Panc1 (cell line): ENCODE measurements at places on chromosomes 1 and 21. TPM values are rescaled to one million over a fixed set of nuclear protein-coding genes. Genes with fewer than 3 reads are reported as not detected.

GRCh38 chr1:158417586-158417985 lies 8.5 kb downstream of the OR10K2 start:
- no peaks in the 10 kb centered on the region; the same call in 1 of the 2 replicates for H3K27me3 ChIP-seq
- no peak for DNase-seq
- H3K4me1 ChIP-seq = no peaks in the 10 kb centered on the region
- H3K36me3 ChIP-seq = no peaks in the 10 kb centered on the region
- no peak overlapping the region for H3K27ac ChIP-seq

GRCh38 chr1:16922466-16922865 lies 735 bp downstream of the CROCC start:
- H3K27ac ChIP-seq = no peak overlapping the region
- H3K4me1 ChIP-seq = no peaks in the 10 kb centered on the region
- H3K27me3 ChIP-seq = no peaks in the 10 kb centered on the region
- no peak for DNase-seq
- no peak overlapping the region for H3K4me3 ChIP-seq

DNA sequence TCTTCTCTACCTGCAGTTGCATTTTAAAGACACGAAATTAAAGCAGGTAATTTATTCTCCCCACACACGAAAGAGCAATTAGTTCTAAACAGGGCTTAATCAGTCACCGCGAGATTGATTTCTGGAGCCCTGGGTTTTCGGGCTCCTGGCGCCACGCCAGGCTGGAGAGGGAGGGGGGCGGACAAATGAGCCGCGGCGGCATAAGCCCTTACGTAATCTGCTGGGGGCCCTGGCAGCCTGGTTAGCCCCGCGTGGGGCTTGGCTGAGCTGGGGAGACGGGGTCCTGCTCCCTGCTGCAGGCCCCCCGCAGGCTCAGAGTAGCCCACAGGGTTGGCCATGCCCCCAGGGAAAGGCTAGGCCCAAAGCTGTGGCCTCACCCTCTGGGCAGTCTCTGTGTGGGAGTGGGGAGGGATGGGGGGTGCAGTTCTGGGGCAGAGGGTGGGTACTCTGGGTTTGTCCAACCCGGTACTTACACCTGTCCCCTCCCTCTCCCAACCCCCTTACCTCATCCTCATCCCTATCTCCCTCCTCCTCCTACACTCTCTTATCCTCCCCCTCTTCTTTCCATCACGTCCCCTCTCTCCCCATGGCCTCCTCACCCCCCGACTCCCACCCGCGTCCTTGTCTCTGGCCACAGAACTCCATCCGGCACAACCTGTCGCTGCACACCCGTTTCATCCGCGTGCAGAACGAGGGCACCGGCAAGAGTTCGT lies 19.9 kb downstream of the FOXO6 start:
- H3K4me1 ChIP-seq = peaks cover 12% of the 10 kb centered on the region; the same call in 1 of the 2 replicates
- H3K27me3 ChIP-seq = peaks cover 5% of the 10 kb centered on the region; the same call in 1 of the 2 replicates
- H3K4me3 ChIP-seq = peak overlapping the region; percentile 50
- DNase-seq = no peak
- H3K27ac ChIP-seq = peak overlapping the region; percentile 51

DNA sequence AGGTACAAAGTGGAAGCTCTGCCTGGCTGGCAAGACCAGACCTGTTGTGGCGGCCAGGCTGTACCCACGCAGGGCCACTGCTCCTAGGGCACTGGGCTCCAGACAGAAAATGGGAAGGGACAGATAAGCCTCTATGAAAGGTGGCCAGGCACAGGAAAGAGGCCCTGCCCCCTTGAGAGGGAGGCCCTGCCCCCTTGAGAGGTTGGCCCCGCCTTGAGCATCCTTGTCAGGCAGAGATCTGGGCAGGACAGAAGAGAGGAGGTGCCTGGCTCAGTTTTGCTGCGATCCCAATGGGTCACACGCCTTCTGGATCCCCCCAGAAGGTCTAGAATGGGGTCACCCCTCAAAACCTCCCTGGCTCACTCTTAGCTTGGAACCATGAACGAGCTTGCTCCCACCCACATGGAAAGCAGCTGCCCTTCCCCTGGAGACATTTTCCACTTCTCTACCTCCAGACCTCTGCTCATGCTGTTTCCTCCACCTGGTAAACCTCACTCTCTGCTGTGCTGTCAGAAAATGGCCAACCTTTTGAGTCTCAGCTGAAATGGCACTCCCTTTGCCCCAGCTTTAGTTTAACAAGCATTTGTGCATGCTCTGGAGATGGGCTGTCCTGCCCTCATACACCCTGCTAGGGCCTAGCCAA lies 17.5 kb upstream of the ECE1 start:
- H3K27ac ChIP-seq = peak overlapping the region; percentile 82
- H3K36me3 ChIP-seq = no peaks in the 10 kb centered on the region

Gene GSTM1
- total RNA-seq = not detected

DNA sequence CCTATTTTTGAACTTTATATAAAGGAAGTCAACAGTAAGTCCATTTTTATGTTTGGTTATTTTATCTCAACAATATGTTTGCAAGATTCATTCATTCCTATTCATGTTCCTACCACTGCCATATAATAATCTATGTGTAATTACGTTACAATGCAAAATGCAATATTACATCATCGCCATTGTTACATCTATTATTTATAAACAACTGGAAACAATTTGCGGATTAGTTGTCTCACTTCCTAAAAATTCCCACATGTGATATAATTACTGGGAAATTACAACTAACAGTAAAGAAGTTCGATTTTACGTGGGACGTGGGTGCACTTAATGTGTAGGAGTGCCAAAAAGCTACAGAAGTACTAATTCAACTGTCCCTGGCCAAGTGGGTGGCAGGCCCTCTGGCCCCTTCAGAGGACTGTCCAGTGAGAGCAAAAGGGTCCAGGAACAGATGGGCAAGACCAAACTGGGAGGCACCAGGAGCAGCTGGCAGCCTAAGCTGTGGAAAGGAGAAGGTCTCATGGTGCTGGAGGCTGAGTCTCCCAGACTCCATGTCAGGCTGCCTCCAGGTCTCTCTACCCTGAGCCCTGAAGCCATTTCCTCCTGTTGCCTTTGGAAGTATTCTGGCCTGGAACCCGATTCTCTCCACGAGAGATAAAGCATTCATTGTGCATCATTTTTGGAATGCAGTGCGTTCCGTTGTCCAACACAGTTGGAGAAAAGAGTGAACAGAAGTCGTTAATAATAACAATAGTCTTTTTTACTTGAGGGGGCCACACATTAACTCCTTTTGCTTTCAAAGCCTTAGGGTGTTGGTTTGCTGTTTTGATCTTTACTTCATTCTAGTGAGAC lies 42.9 kb downstream of the TNNT2 start:
- no peaks in the 10 kb centered on the region for H3K4me1 ChIP-seq
- H3K36me3 ChIP-seq = no peaks in the 10 kb centered on the region
- no peak overlapping the region for H3K27ac ChIP-seq
- no peak for DNase-seq
- no peaks in the 10 kb centered on the region for H3K27me3 ChIP-seq

DNA sequence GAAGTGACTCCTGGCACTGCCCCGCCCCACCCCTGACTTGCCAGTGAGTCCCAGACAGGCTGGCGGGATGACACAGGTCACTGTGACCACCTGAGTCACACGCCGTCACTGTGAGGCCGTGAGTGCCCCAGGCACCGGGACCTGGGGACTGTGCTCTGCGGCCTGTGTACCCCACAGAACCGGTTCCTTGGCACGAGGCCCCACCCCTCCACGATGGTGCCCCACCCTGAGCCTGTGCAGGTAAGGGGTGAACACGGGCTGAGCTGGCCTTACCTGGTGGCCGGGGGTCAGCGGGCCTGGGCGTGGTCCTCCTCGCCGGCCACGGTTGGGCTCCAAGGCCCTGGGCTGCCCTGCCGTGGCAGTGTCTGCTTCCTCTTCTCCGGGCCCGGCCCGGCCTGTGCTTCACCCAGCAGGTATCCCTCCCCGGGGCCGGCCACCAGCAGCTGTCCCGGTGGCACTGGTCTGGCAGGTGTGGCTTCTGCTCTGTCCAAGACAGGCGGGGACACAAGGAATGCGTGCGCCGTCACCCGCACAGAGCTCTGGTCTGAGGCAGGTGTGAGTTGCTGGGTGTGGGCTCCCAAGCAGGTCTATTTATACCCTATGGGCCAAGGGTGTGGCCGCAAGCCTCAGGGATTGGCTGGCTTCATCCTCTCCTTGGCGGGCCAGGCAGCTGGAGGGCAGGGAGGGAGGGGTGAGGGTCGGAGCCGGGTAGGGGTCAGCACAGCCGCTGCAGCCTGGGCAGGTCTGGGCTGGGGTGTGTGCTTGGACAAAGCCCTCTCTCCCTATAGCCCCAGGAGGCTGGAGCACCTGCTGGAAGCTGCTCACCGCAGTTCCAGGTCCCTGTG lies at the start of gene RNF223:
TSS of gene RNF223 (minus strand) at position 564 of the 845 bp plus-strand sequence. CDS start 1,740 bp downstream, outside the sequence.
- H3K27me3 ChIP-seq = no peaks in the 10 kb centered on the region
- no peak within 1 kb of the TSS for H3K4me3 ChIP-seq
- DNase-seq = no peak
- H3K27ac ChIP-seq = no peak within 1 kb of the TSS
- peaks cover 14% of the 10 kb centered on the region for H3K4me1 ChIP-seq

- no peak for DNase-seq
- H3K27me3 ChIP-seq = no peaks in the 10 kb centered on the region
- no peaks in the 10 kb centered on the region for H3K36me3 ChIP-seq
- H3K27ac ChIP-seq = no peak overlapping the region
- H3K4me3 ChIP-seq = no peak overlapping the region
Measured at GRCh38 chr1:204340081-204340889, 19.4 kb downstream of the PLEKHA6 start.

GRCh38 chr1:24714859-24715520 lies 30.3 kb upstream of the CLIC4 start:
- no peaks in the 10 kb centered on the region for H3K36me3 ChIP-seq
- no peak overlapping the region for H3K4me3 ChIP-seq
- H3K27me3 ChIP-seq = no peaks in the 10 kb centered on the region
- H3K4me1 ChIP-seq = no peaks in the 10 kb centered on the region

Gene CHODL
- total RNA-seq = 0.10 TPM

DNA sequence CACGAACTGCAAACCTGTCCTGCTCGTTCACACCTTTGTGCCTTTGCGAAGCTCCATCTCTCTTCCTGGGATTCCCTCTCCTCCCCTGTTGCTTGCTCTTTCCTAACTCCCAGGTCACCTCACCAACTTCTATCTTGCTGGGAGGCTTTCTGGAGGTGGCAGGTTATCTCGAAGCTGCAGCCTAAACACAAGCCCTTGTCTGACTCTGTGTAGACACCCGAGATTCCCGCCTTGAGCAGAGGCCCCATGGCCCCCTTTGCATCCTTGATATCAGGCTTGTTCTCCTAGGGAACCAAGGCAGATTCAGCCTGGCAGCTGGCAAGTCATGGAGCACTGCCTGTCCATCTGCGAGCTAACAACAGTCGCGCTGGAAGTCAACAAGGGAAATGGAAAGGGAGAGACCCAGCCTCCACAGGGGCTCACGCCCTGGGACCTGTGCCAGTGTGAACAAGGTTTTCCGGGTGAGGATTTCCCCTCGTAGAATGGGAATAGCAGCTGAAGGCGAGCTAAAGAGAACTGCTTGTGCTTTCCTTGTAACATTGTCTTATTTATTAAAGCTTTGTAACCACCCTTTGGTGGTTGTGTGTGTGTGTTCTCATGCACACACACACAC lies 109.5 kb upstream of the JUN start:
- no peaks in the 10 kb centered on the region for H3K4me1 ChIP-seq
- H3K27me3 ChIP-seq = no peaks in the 10 kb centered on the region
- H3K36me3 ChIP-seq = no peaks in the 10 kb centered on the region
- DNase-seq = no peak
- H3K4me3 ChIP-seq = no peak overlapping the region
- H3K27ac ChIP-seq = peak overlapping the region; percentile 50; the same call in 1 of the 2 replicates
